Progenitor cell of endocrine pancreas (in vitro differentiated cells): ENCODE measurements at places on chromosomes 12 and 14. TPM values are rescaled to one million over a fixed set of nuclear protein-coding genes. Genes with fewer than 3 reads are reported as not detected.

DNA sequence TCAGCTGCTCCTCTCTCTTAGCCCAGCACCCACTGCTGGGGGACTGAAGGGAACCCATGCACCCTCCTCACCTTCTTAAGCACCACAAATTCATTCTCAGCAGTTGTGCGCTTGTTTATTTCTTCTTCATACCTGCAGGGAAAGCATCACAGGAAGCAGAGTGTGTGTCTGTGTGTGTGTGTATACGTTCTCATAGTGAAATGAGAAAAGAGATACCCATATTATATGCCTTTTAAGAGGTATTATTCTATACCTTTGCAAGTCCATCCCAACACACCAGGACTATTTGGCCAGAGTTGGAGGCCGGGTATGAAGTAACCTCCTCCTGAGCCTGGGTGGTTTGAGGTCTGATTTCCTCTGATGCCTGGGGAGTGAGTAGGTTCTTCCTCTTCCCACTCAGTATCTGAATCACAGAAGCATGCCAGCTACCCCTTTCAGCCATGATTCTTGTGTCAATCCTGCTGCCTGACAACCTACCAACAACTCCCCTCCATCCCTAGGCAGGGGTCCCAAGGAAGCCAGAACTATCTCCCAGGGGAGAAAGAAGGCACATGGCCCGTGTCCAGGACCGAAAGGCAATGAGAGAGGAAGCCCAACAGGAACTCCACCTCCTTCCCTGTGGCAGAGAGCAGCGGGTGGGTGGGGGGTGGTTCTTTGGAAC is 3.0 kb downstream of the KRT73 start:
- DNase-seq: no peak

- no peak for DNase-seq
These were observed 21.3 kb upstream of the PRMT8 start for GRCh38 chr12:3469711-3470110.

GRCh38 chr14:90276646-90277367 is 20.5 kb downstream of the PSMC1 start:
- no peak for DNase-seq

GRCh38 chr12:14514154-14514842 is 53.4 kb downstream of the PLBD1 start:
- DNase-seq: peak; percentile 37

- no peak for DNase-seq
These were observed 2.3 kb downstream of the SP7 start for GRCh38 chr12:53333845-53334244.

DNA sequence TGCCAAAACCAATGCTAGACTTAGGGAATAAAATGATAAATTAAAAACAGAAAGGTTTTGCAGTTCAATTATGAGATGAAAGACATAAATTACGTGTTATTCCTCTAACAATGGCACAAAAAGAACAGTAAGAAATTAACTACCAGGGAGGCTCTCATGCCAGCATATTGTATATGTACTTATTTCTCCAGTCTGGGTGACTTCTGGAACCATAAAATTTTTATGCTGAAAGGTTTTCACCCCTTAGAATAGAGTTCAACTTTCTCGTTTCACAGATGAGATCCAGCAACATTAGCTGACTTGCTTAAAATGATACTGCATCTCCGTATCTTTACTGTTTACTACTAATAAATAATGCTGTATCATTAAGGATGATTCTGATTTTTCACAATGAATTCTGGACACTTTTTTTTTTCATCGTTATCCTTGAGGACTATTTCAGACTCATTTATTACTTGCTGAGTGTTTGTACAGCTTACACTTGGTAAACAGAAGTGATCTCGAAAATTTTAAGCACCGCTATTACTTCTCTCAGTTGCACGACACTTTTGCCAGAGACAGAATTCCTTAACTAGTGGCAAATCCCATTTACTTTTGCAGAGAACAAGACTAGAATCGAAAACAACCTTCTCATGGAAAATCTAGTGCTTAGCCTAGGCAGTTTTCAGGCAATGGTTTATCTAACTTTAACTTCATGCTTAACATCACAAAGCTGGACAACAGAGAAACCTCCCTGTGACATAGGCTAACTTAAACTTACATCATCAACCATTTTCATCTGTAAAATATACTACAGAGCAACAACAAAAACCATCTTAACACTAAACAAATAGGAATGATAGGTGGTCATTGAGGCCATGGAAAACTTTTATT is 2.7 kb downstream of the RSRC2 start:
- no peak for DNase-seq

COX8C gene
- total RNA-seq: 1.1 TPM in 1 of 2 replicates, not detected in the other

DNA sequence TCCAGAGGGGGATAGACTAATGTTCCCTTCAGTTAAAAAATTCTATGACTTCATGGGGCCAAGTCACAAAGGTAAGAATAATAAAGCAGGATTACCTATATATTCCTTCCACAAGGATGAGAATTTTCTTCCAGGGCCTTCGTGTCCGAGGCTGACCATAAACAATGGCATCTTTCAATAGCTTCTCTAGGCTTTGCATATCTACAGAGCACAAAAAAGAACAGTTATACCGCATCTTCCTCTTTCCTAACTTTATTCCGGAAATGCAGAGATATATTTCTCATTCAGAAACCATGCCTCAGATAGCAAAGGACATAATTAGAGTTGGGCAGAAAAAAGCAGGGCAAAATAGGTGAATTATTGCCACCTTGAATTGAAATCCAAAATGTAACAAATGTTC is 58.3 kb upstream of the ISM2 start:
- DNase-seq: no peak

DNA sequence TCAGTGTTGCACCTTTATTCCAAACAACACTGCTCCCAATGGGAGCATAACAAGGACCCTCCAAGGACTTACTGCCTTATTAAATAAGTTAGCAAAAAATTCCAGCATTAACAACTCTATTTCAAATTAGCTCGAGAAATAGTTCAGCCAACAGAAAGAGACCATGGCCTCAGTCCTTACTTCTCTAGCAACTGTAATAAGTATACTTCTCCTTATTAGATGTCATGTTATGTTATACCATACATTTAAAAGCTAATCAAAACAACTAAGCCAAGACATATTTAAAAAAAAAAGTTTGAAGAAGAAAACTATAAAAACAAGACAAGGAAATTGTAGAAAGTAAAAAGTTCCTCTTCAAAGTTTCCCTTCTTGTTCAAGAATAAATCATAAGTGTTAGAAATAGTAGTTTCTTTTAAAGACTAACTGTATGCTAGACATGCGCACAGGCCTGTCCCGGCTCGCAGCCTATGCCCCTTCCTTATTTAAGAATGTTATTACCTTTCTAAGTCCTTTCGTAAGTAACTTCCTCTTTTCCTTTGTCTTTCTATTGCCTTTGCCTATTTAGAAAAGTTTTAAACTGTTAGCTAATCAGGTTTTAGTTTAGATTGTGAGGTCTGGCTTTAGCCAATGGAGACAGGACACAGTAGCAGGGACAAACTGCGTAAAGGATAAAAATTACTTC is 68.6 kb downstream of the RESF1 start:
- no peak for DNase-seq

- no peak for DNase-seq
These were observed 192.8 kb downstream of the GRIN2B start for GRCh38 chr12:13788626-13789025.

- DNase-seq: no peak
These were observed 137.9 kb downstream of the AEBP2 start for GRCh38 chr12:19577281-19577530.

SIVA1 gene
- 98.6 and 116 TPM in 2 replicates for total RNA-seq

DNA sequence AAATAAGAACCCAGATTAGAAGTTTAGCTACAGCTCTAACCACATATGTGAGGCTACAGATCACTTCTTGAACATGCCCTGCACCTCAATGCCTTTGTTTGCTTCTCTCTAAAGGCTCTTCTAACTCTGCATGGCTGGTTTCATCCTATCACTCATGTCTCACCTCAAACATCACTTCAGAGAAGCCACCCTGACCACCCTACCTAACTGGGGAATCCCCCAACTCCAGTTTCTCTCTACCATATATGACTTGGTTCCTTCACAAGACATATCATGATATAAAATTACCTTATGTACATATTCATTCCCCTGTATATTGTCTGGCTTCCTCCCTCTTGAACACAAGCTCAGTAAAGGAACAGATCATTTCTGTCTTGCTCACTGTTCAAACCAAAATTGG is 250.2 kb upstream of the GRIP1 start:
- no peak for DNase-seq

- no peak for DNase-seq
These were observed 42.2 kb downstream of the EGLN3 start for GRCh38 chr14:33908540-33909223.

- DNase-seq: no peak
These were observed 3.2 kb downstream of the KCNJ8 start for GRCh38 chr12:21771311-21771710.

RERG gene
- 1.8 and 2.2 TPM in 2 replicates for total RNA-seq

- no peak for DNase-seq
These were observed 133.4 kb downstream of the KICS2 start for GRCh38 chr12:64088431-64089349.

KICS2 gene
- total RNA-seq: 6.3 and 6.4 TPM in 2 replicates

- DNase-seq: no peak
These were observed 922 bp downstream of the PTPRR start for GRCh38 chr12:70919597-70920035.

KLHDC1 gene
- 2.4 and 2.8 TPM in 2 replicates for total RNA-seq

DNA sequence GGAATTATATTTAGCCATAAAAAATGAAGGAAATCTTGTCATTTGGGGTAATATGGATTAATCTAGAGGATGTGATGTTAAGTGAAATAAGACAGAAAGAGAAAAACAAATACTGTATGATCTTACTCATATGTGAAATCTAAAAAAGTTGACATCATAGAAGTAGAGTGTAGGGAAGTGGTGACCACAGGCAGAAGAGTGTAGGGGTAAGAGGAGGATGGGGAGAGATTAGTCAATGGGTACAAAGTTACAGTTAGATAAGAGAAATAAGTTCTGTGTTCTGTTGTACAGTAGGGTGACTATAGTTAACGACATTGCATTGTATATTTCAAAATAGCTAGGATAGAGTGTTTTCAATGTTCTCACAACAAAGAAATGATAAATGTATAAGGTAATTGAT is 87.0 kb downstream of the TSHR start:
- DNase-seq: no peak

CHFR gene
- total RNA-seq: 48.1 and 51.4 TPM in 2 replicates

DNA sequence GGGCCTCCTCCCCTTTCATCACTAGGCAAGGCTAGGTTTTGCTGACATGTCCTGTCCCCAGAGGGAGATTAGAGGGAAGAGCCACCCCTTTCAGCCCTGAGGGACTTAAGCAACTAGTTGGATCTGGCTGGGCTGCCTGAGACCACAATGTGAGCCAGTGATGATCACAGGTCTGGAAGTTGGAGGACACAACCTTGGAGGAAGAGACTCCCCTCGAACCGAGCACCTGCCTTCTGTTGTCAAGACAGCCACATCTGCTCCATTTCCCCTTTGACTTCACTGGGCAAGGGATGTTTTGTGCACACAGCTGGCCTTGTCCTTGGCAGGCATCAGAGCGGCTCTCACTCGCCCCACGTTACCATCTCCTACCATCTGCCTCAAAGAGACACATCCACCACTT is 31.4 kb downstream of the MVK start:
- no peak for DNase-seq

LRTM2 gene
- total RNA-seq: 0.48 and 0.53 TPM in 2 replicates

GRCh38 chr12:66629138-66629870 is 49.6 kb downstream of the GRIP1 start:
- no peak for DNase-seq

DNA sequence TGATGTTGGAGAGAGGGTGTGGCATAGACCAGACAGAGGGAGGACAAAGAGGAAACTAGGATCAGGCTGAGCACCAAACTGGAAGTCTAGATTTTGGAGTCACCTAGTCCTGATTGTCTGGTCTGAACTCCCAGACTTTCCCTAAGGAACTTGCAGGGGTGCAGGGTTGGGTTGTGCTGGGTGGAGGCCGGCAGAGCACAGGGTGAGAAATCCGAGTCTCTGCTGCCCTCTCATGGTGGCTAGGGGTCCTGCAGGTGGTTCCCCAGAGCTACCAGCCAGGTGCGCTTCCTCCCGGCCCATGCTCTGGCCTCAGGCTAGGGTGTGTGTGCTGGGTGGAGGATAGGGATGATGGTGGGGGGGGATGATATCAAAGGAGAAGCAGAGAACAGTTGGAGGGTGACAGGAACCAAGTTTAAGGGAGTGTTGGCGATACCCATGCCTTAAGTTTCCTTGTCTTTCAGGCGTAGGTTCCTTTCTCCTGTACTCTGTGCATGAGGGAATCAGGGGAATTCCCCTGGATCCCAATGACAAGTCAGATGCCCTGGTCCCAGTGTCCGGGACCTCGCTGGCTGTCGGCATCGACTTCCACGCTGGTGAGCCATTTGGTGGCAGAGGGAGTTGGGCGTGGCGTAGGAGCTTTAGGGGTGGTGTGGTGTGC is 33.5 kb upstream of the NXPH4 start:
- peak; percentile 71 for DNase-seq

GRCh38 chr12:50285253-50285652 is 1.9 kb upstream of the LIMA1 start:
- DNase-seq: no peak

P2RX2 gene
- 0.19 TPM in 1 of 2 replicates, not detected in the other for total RNA-seq

CCDC184 gene
- total RNA-seq: 0.12 TPM in 1 of 2 replicates, not detected in the other

DNA sequence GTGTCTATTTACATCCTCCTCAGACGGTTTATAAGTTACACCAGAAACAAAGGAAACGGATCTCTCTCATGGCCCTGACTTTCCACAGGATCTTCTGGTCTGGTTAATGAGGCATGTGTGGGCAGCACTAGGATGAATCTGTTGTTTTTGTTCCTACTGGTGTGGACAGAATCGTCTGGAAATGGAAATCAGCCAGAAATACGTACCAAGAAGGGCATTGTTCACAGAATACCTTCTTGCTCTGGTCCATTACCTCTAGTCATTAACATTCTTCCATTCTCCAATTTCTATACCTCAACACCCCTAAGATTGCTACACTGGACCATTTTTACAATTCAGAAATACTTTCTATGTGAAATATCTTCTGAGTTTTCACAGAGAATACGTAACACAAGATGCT is 86.0 kb downstream of the TPH2 start:
- no peak for DNase-seq

- no peak for DNase-seq
These were observed 185.1 kb downstream of the ATXN7L3B start for GRCh38 chr12:74722709-74723108.

- no peak for DNase-seq
These were observed 100.7 kb downstream of the PPP2R5C start for GRCh38 chr14:101862177-101862576.

EGLN3 gene
- total RNA-seq: 8.3 and 9.5 TPM in 2 replicates

DNA sequence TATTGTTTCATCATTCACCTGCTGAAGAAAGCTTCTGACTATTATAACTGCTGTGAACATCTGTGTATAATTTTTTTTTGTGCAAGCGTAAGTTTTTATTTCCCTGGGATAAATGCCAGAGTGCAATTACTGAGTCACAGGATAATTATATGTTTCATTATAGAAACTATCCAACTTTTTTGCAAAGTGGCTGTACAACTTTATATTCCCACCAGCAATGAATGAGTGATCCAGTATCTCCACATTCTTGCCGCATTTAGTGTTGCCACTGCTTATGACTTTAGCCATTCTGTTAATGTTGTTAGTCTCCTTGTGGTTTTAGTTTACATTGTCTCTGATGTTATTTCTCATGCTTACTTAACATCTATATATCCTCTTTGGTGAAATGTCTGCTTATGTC is 88.1 kb upstream of the CCDC175 start:
- no peak for DNase-seq

LHX5 gene
- 0.41 and 0.78 TPM in 2 replicates for total RNA-seq
